ENCODE measurements at places on chromosomes 1 and 21.

DNA sequence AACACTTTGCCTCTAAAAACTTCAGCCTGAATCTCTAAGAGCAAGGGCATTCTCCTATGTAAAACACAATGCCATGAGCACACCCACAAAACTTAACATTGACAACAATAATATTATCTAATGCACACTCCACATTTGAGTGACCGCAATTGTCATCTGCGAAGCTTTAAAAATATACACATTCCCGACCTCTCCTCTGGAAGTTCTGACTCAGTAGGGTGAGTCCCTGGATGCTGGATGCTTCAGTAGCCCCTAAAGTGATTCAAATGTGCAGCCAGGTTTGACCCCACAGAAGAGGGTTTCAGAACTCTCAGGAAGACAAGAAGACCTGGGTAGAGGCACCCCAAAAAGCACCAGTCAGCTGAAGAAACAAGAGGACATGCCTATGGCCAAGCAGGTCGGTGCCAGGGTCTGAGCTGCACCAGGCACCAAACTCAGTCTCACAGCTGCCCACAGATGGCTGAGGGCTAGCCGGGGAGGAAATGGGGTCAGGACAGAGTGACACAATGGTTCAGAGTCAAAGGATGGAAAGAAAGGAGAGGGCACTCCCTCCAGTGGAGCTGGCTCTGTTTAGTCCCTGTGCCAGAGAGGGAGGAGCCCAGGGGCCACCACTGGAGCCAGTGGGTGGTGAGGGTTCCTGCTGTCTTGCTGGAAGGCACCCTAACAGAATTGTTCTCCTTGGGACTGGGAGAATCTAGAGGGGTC lies 17.4 kb downstream of the PIK3C2B start:
- no peak for DNase-seq

DNA sequence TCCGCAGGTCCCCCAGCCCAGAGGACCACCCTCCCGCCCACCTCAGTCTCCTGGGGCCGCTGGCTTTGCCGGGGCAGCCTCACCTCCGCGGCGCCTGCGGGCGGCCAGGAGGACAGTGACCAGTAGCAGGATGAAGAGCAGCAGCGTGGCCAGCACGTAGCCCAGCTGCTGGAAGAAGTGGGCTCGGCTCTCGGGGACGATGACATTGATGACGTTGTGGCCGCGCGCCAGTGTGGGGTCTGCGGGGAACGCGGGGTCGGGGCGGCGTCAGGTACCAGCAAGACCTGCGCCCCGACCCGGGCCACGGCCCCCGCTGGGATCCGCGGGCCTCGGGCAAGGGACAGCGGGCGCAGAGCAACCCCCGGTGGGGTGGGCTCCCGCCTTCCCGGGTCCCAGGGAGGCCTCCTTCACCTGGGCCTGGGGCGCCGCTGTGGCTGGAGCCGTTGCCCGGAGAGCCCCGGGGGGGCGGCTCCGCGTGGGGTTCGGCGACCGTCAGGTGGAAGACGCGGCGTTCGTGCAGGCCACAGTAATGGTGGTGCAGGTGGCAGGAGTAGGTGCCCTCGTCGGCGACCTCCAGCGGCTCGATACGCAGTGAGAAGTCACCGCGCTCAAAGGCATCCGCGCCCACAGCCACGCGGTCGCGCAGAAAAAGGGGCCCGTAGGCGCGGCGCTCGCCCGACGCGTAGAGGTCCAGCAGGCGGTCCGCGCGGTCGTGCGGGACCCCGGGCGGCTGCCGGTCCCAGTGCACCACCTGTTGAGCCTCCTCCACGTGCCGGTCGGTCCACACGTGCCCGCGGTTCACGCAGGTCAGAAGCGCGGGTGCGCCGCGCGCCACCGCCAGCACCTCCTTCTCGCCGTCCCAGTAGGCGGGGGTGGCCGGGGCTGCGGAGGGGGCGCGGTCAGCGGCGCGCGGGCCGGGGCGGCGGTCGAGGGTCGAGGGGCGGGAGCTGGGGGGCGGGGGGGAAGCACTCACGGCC lies 3.8 kb downstream of the MXRA8 start:
- no peak for DNase-seq

DNA sequence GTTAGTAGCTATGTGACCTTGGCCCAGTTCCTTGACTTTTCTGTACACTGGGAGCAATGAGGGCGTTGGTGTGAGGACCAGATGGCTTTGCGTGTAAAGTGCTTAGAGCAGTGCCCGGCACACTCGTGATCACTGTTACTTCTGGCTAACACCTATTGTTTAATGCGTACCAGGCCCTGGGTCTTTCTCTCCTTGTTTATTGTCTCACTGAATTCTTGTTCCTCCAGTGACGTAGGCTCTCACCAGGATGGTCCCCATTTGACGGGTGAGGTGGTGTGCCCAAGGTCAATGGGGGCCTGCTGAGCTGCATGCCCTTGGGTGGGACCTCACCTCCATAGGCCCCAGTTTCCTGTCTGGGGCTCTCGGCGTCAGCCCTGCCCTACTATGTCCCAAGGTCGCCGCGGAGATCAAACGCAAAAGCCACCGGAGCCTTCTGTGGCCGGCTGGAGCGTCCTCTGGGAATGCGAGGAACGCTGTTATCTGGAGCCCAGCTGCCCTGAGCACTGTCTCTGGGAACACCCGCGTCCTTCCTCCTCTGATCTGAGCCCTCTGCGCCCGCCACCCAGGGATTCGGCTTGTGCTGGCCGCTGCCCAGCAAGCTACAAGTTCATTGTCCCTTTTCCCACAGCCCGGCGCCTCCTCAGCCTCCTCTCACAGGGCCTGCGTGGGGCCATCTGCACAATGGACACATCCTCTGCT lies 28.9 kb downstream of the ALPL start:
- no peak for DNase-seq

GRCh38 chr21:20802201-20802600 lies 196.0 kb upstream of the NCAM2 start:
- DNase-seq, result no peak

GRCh38 chr1:165857046-165857801 lies 29.8 kb downstream of the UCK2 start:
- no peak for DNase-seq

- no peak for DNase-seq
These were observed 906 bp downstream of the CIART start for GRCh38 chr1:150283260-150283659.

DNA sequence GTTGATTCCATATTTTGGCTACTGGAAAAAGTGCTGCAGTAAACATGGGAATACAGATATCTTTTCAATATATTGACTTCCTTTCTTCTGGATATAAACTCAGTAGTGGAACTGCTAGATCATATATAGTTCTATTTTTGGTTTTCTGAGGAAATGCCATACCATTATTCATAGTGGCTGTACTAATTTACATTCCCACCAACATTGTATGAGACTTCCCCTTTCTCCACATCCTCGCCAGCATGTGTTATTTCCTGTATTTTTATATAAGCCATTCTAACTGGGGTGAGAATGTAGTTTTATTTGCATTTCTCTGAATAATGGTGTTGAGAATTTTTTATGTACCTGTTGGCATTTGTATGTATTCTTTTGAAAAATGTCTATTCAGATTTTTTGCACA lies 385.2 kb downstream of the NUF2 start:
- no peak for DNase-seq

- no peak for DNase-seq
These were observed 91.9 kb upstream of the CTTNBP2NL start for GRCh38 chr1:112304126-112304525.

- DNase-seq, result no peak
These were observed 23.4 kb downstream of the ZNF281 start for GRCh38 chr1:200386416-200386815.

DNA sequence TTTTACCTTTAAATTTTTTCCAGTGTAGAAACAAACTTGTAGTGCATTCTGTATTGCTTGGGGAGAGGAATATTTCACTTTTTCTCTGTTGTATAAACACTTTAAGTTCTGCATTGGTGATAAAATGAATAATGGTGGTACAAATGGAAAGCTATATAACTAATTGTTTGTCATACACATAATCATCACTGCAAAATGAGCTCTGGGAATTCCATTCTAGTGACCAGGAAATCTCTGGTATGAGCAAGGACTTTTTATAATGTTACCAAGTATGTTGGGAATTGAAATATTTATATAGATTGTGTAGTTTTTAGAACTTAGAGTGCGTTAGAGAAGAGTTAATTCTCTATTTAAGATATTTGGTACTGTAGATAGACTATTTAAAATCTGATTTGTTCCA lies 5.0 kb upstream of the FMN2 start:
- DNase-seq, result no peak

DNA sequence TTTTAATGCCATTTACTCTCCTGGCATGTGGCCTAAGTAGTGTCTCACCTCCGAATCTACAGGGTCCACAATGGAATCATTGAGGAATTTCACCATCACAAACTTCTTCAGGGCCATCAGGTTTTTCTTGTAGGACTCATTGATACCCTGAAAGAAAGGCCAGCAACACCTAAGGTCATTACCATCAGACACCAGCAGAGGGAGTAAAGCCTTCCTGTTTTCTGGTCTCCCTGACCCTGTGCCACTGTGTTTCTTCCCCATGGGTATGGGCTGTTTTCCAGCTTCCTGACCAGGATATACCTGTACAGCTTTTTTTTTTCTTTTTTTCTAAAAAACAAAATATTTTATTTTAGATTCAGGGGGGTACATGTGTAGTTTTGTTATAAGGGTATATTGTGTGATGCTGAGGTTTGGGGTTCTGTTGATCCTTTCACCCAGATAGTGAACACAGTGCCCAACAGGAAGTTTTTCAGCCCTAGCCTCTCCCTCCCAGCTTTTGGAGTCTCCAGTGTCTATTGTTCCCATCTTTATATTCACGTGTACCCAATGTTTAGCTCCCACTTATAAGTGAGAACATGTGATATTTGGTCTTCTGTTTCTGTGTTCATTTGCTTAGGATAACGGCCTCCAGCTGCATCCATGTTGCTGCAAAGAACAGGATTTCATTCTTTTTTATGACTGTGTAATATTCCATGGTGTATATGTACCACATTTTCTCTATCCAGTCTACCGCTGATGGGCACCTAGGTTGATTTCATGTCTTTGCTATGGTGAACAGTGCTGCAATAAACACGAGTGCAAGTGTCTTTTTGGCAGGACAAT lies 18.3 kb downstream of the PPT1 start:
- DNase-seq, result peak; percentile 40

DNA sequence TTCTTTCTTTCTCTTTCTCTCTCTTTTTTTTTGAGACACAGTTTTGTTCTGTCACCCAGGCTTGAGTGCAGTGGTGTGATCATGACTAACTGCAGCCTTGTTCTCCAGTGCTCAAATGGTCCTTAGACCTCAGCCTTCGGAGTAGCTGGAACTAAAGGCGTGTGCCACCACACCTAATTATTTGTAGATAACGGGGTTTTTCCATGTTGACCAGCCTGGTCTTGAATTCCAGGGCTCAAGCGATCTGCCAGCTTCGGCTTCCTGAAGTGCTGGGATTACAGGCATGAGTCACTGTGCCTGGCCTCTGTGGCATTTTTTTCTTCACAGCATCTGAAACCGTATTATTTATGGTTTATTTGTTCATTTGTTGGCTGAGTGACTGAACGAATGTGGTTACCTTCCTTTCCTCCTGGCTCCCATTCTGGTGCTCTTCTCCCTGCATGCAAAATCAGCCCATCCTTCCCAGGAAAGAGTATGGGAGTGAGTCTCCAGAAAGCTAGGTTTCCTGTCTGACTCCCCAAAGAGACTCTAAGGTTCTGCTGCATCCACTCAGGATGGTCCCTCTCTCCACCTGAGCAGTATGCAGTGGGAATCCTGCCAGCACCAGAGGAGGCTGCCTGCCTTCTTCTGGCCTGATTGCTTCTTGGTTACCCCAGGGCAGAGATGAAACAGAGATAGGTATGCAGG lies 155.0 kb upstream of the BEND5 start:
- no peak for DNase-seq

DNA sequence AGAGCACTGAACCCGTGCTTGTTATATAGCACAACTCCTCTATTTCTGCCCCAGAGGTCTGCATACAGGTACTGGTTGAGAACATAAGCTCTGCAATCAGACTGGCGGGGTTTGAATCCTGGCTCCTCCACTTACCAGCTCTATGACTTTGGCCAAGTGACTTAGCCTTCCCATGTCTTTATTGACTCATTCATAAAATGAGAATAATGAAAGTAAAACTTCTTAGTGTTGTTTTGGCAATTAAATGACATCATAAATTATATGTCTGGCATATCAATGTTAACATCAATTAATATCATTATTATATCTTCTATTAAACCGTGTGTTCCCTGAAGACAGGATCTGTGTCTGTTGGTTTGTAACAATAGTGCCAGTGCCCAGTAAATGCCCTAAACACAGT lies 4.3 kb downstream of the INKA2 start:
- no peak for DNase-seq

DNA sequence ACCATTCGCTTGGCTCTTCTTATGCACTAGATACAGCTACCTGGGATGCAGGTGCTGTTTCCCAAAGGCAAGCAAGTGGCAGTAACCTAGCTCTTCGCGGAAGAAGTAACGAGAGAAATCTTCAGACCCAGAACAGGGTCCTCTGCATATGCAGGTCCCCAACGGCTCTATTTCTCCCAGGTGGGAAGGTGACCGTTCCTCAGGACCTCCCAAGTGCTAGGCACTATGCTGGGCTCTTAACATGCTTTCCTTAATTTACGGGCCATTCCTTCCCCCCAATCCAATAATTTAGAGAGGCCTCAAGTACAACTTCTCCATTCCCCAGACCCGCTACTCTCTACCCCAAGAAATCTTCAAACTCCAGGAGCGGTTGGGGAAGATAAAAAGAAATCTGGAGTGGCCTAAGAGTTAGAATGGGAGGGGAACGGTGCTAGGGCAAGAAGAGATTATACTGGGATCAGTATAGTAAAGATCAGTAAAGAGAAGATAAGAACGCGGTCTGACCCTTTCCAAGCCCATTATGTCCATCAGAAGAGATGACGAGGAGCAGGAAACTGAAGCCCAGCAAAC lies 410 bp downstream of the TXNDC12 start:
- DNase-seq, result no peak

DNA sequence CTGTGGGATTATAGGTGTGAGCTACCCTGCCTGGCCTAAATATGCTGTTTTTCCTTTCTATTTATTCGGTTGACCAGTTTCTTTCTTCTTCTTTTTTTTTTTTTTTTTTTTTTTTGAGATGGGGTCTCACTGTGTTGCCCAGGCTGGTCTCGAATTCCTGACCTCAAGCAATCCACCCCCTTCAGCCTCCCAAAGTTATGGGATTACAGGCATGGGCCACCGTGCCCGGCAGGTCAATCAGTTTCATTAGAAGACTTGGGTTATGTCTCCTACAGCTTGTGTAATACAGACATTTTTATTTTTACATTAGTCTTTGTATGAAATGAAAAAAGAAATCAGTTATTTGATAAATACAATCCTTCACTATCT lies 61.1 kb downstream of the UCK2 start:
- no peak for DNase-seq

All from stimulated activated CD4-positive, alpha-beta T cell treated with anti-CD3 and anti-CD28 coated beads, Interleukin-15, amount 100 ng/mL, for 48 hours (primary cell).